ENCODE measurements at places on chromosomes 1 and 21.

DNA sequence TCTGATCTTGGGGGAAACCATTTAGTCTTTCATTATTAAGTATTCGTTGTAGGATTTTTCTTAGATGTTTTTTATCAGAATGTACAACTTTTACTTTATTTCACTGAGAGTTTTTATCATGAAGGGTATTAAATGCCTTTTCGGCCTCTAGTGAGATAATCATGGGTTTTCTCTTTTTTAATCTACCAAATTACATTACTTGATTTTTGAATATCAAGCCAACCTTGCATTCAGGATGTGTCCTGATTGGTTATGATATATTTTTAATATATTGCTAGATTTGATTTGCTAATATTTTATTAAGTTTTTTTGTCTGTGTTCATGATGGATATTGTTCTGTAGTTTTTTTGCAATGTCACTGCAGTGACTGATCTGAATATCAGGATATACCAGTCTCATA, 9.4 kb downstream of the NUF2 start:
- no peak for DNase-seq

- DNase-seq, result no peak
Measured at GRCh38 chr1:6560267-6560666, 5.2 kb downstream of the TAS1R1 start.

GRCh38 chr1:175287377-175287776, 94.8 kb upstream of the KIAA0040 start:
- no peak for DNase-seq

GRCh38 chr1:27380224-27380623, 2.9 kb downstream of the CD164L2 start:
- DNase-seq, result no peak

- peak; percentile 78 for DNase-seq
Measured at GRCh38 chr1:153532769-153533599, 2.8 kb downstream of the S100A6 start.

- no peak for DNase-seq
Measured at GRCh38 chr1:20578721-20579395, 10.0 kb upstream of the CDA start.

- no peak for DNase-seq
Measured at GRCh38 chr1:241942738-241943137, 14.8 kb upstream of the BECN2 start.

- peak; percentile 11 for DNase-seq
Measured at GRCh38 chr1:10651389-10651766, 145.1 kb downstream of the CASZ1 start.
